Activated CD4-positive, alpha-beta memory T cell treated with anti-CD3 and anti-CD28 coated beads, Interleukin-2, amount 10 ng/mL, durations not matched to agents 7 days and 5 days (primary cell): ENCODE measurements at places on chromosomes 7 and 10.

- H3K36me3 ChIP-seq: peaks cover 15% of the 10 kb centered on the region
- H3K4me3 ChIP-seq: no peak overlapping the region
- H3K4me1 ChIP-seq: peaks cover 37% of the 10 kb centered on the region
- H3K27ac ChIP-seq: no peak overlapping the region
These were observed 75.9 kb downstream of the HIPK2 start for GRCh38 chr7:139701908-139702307.

- peak; percentile 11 for DNase-seq
- H3K4me1 ChIP-seq: no peaks in the 10 kb centered on the region
- no peaks in the 10 kb centered on the region for H3K27me3 ChIP-seq
- H3K27ac ChIP-seq: no peak overlapping the region
- H3K36me3 ChIP-seq: no peaks in the 10 kb centered on the region
- no peak overlapping the region for H3K4me3 ChIP-seq
These were observed 107.6 kb downstream of the ADCY1 start for GRCh38 chr7:45681596-45682357.

DNA sequence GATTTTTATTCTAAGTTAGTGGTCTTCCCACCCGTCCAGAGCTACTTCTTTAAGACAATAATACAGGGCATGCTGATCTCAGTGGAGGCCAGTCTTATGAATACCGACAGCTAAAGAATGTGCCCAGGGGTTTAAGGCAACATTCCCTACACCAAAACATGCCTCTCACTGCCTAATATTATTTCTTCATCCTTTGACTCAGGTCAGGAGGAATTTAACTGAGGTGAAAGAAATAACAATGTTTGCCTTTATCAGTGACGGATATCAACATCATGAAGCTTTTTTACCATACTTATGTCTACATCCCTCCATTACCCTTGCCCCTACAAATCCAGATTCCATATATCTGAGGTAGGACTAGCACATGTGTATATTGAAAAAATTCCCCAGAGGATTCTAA, 33.3 kb upstream of the TES start:
- DNase-seq: no peak
- peaks cover 4% of the 10 kb centered on the region for H3K27me3 ChIP-seq
- H3K27ac ChIP-seq: no peak overlapping the region
- H3K4me3 ChIP-seq: no peak overlapping the region
- H3K36me3 ChIP-seq: no peaks in the 10 kb centered on the region

- H3K36me3 ChIP-seq: no peaks in the 10 kb centered on the region
- DNase-seq: no peak
These were observed 70.4 kb downstream of the PRPF18 start for GRCh38 chr10:13657101-13657680.

GRCh38 chr10:4344492-4344994, 481.5 kb upstream of the AKR1E2 start:
- H3K4me3 ChIP-seq: no peak overlapping the region
- no peak for DNase-seq
- peaks cover 15% of the 10 kb centered on the region for H3K4me1 ChIP-seq
- H3K36me3 ChIP-seq: no peaks in the 10 kb centered on the region

- H3K27me3 ChIP-seq: no peaks in the 10 kb centered on the region
- no peak overlapping the region for H3K27ac ChIP-seq
- no peak for DNase-seq
- H3K4me3 ChIP-seq: no peak overlapping the region
- no peaks in the 10 kb centered on the region for H3K4me1 ChIP-seq
- peaks cover 2% of the 10 kb centered on the region for H3K36me3 ChIP-seq
These were observed 119.7 kb downstream of the JMJD1C start for GRCh38 chr10:63346015-63346441.

GRCh38 chr10:77016278-77016815, 621.3 kb downstream of the KCNMA1 start:
- no peaks in the 10 kb centered on the region for H3K4me1 ChIP-seq
- no peak overlapping the region for H3K4me3 ChIP-seq
- H3K27me3 ChIP-seq: no peaks in the 10 kb centered on the region

DNA sequence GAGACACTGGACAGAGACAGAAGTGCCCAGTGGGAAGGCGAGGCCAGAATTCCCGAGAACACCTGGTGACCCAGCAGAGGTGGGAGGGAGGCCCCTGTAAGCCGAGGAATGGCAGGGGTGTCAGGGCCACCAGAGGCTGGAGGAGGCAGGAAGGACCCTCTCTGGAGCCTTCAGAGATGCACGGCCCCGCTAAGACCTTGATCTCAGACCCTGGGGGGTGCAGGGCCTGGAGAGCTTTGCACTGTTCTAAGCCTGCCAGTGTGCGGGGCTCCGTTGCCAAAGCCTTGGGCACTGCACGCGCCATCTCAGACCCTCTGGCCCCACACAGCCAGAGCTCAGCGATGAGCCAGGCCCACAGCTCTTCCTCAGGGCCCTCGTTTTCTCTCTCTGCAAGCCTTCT, 557.1 kb downstream of the PTPRN2 start:
- H3K27me3 ChIP-seq: no peaks in the 10 kb centered on the region
- no peak for DNase-seq
- H3K4me3 ChIP-seq: no peak overlapping the region
- no peaks in the 10 kb centered on the region for H3K4me1 ChIP-seq
- no peaks in the 10 kb centered on the region for H3K36me3 ChIP-seq

- peaks cover 45% of the 10 kb centered on the region for H3K4me1 ChIP-seq
- H3K27ac ChIP-seq: peak within 1 kb of the TSS; percentile 97
- peaks cover 7% of the 10 kb centered on the region for H3K36me3 ChIP-seq
- peak; percentile 99 for DNase-seq
- no peaks in the 10 kb centered on the region for H3K27me3 ChIP-seq
- H3K4me3 ChIP-seq: peak within 1 kb of the TSS; percentile 90
These were observed at the start of gene SHOC2 for GRCh38 chr10:110919349-110919931. Gene SHOC2 (plus strand): TSS chr10:110919604. CDS start chr10:110964359, 44,755 bp downstream.

DNA sequence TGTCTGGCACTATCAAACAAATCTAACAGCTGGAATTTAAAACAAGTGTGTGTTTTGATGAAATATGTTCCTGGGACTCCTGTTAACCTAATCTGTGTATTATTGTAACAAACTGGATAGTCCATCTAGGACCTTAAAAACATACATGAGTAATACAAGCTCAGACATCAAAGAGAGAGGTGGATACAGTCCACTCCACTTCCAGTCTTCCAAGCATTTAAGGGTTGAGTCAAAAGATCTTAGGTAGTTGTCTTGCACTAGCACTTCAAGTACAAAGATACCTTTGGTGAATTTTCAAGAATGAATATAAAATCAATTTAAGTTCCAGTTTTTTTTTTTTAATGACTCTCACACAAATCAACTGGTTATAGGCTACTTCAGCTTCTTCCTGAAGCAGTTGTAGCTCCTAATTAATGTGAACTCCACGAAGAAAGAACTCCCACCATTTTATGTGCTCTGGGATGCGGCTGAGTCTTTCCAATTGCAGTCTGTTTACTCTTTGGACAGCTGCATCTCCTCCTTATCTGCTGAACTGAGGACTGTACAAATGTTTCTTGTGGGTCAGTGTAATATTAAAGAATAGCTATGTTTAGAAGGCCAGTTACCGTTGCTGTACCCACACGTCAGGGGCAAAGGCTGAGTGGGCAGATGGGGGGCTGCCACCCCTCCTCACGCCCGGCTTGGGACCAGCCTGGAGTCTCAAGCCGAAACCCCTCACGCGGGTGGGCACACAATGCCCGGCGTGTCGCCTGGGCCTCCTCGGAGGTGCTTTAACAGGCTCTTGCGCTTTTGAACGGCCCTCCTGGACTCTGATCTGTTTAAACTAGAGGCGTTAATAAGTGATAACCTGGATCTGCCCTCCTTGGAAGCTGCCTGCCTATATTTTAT, 2.9 kb upstream of the IGF2BP3 start:
- DNase-seq: no peak
- H3K36me3 ChIP-seq: peaks cover 4% of the 10 kb centered on the region
- H3K4me3 ChIP-seq: peak overlapping the region; percentile 43
- peaks cover 38% of the 10 kb centered on the region for H3K4me1 ChIP-seq

DNA sequence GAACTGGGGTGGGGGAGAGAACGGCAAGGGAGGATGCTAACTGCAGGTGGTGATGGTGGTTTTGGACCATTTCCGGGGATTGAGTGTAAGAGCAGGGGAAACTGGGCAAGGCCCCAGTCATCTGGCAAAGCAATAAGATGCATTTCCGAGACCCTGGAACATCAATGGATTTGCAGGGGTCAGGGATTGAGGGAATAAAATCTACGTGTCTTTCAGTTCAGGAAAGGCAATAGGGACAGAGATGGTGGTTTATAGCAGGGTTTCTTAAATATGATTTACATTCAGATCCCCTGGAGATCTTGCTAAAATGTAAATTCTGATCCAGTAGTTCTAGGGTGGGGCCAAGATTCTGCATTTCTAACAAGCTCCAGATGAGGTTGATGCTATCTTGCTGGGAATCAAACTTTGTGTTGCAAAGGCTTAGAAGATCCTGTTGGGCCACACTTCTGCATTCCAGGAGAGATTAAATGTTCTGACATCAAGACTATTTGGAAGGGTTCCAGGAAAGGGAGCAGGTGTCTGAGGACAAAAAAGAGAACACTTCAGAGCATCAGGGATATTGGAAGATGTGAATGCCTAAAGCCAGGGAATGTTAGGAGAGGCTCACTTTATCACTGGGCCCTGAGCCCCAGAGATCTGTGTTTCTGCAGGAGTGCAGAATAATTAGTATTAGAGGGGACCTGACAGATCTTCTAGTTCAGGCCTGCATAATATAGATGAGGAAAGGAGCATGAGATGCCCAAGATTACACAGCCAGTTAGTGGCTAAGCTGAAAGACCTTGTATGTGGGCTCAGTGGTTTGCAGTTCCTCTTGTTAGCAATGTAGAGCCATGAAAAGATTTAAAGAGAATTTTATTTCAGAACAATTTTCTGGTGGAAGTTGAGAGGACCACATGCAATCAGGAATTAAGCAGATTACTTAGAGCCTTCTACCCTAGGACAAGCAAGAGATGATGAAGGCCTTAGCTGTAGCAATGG, 32.4 kb downstream of the BLNK start:
- H3K27me3 ChIP-seq: peaks cover 25% of the 10 kb centered on the region
- H3K4me3 ChIP-seq: no peak overlapping the region
- H3K27ac ChIP-seq: no peak overlapping the region
- DNase-seq: no peak
- H3K4me1 ChIP-seq: no peaks in the 10 kb centered on the region

- peak; percentile 62 for DNase-seq
- peaks cover 25% of the 10 kb centered on the region for H3K4me1 ChIP-seq
These were observed 965 bp downstream of the ZCCHC24 start for GRCh38 chr10:79444199-79445119.

GRCh38 chr7:38704751-38705150, 73.6 kb upstream of the AMPH start:
- DNase-seq: no peak
- H3K4me1 ChIP-seq: peaks cover 7% of the 10 kb centered on the region
- no peak overlapping the region for H3K27ac ChIP-seq
- H3K36me3 ChIP-seq: no peaks in the 10 kb centered on the region

DNA sequence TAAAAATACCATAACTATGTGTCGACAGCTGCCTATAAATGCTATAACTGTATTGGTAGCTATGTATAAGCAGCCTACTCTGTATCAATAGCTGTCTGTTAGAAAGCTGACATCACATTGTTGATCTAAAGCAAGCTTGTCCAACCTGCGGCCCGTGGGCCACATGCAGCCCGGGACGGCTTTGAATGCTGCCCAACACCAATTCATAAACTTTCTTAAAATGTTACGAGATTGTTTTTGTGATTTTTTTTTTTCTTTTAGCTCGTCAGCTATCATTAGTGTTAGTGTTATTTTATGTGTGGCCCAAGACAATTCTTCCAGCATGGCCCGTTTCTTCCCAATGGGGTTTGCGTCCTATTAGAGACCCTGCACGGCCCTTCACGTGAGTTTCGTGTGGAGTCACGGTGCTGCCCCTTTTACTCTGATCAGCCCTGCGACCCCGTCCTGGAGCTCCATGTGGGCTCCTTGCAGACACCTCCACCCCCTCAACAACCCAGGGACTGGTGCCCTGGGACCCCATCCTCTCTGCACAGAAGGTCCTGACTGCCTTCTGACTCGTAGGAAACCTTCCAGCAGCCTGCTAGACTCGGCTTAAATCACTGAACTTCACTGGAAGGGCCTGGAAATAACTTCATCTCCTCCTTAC, 4.5 kb upstream of the PRKAR1B start:
- peaks cover 24% of the 10 kb centered on the region for H3K36me3 ChIP-seq
- DNase-seq: no peak
- H3K4me3 ChIP-seq: no peak overlapping the region
- H3K27me3 ChIP-seq: no peaks in the 10 kb centered on the region
- H3K27ac ChIP-seq: no peak overlapping the region
- peaks cover 14% of the 10 kb centered on the region for H3K4me1 ChIP-seq

GRCh38 chr7:118324790-118325449, 100.4 kb downstream of the ANKRD7 start:
- H3K27me3 ChIP-seq: peaks cover 6% of the 10 kb centered on the region
- DNase-seq: no peak
- H3K36me3 ChIP-seq: no peaks in the 10 kb centered on the region
- H3K4me1 ChIP-seq: peaks cover 3% of the 10 kb centered on the region

GRCh38 chr10:106612381-106612780, 552.1 kb downstream of the SORCS1 start:
- no peaks in the 10 kb centered on the region for H3K36me3 ChIP-seq
- no peak overlapping the region for H3K4me3 ChIP-seq
- DNase-seq: no peak
- no peak overlapping the region for H3K27ac ChIP-seq
- no peaks in the 10 kb centered on the region for H3K4me1 ChIP-seq
- no peaks in the 10 kb centered on the region for H3K27me3 ChIP-seq

DNA sequence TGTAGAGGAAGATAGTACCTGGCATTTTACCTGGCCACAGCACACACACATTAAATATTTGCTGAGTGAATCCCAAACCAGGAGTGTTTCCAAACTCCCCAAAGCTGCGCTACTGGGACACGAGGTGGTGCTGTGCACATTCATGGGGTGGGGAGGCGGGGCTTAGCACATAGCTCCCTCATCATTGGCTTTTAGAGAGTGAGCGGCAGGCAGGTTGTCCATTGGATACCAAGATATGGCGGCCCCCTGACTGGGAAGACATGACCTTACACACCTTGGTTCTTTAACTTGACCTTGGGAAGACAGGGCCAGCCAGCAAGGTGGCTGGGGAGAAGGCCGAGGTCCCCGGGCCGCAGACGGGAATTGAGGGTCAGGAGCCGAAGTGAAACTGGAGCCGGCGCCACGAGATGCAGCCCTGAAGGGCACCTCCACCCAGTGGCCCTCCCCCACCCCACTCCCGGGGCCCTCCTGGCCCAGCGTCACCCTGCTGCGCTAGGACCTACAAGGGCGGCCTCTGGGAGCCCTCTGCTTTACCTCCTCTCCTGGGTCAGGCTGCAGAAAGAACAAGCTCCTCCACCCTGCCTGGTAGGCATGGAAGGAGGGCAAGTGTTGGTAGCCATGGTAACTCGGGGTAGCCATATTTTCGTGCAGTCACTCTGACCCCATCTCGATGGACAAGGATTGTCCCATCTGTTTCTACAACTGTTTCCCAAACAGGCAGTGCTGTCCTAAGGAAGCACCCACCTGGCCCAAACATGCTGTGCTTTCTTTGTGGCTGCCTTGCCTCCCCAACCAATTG, 24.0 kb downstream of the TMEM176A start:
- no peak for DNase-seq
- no peak overlapping the region for H3K4me3 ChIP-seq
- H3K27me3 ChIP-seq: peaks cover 49% of the 10 kb centered on the region
- H3K4me1 ChIP-seq: no peaks in the 10 kb centered on the region
- no peaks in the 10 kb centered on the region for H3K36me3 ChIP-seq
- H3K27ac ChIP-seq: no peak overlapping the region

- H3K4me1 ChIP-seq: peaks cover 8% of the 10 kb centered on the region
- no peak overlapping the region for H3K27ac ChIP-seq
- H3K4me3 ChIP-seq: no peak overlapping the region
- H3K36me3 ChIP-seq: peaks cover 4% of the 10 kb centered on the region
- peaks cover 74% of the 10 kb centered on the region for H3K27me3 ChIP-seq
These were observed 8.5 kb downstream of the SP8 start for GRCh38 chr7:20778063-20778721.
